ENCODE measurements at places on chromosomes 5 and 9.

DNA sequence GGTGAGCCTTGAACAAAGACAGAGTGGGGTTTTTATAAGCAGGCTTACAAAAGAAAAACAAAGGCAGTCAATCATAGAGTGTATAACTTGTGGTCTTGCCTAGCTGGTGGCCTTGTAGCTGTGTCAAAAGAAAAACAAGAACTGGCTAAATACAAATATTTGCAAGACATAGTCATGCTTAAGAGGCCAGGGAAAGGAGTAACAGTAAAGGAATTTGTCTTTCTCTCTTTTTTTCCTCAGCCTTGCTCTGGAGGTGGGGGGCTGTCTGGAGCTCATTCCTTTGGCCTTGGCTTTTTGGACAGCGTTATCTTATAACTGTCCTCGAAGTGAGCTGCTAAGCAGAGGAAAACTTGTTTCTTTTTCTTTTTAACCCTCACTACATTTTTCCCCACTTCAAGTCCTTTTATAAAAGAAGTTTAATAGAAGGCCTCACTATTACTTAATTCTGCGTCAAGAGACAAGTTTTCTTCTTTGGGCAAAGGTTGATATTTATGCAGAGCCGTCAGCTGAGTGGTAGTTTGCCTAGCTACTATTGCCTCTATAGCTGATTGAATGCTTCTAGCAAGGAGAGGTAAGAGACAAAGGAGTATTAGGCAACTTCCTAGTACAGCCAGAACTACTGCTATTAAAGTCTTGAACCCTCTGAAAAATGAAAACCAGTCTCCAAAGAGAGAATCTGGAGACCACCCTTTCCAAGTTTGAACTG is 14.3 kb downstream of the CEL start:
- DNase-seq, result no peak

- no peak for DNase-seq
These were observed 2.7 kb downstream of the ELOVL7 start for GRCh38 chr5:60841361-60841760.

DNA sequence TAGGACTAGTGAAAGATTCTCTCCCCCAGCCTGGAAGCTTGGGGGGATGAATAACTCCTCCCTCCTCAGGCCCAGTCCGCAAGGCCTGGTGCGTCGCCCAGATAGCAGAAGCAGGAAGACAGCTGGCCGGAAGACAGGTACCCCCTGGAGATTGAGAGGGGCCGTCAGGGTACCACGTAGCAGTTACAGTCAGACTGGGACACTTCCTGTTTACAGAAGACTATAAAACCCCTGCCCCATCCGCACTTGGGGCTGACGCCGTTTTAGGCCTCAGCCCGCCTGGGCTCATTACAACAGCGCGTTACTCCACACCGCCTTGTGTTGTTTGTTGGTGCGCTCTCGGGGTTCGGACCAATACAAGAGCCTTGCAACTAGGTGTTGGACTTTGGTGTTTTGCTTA is 15.4 kb downstream of the SEMA6A start:
- no peak for DNase-seq

DNA sequence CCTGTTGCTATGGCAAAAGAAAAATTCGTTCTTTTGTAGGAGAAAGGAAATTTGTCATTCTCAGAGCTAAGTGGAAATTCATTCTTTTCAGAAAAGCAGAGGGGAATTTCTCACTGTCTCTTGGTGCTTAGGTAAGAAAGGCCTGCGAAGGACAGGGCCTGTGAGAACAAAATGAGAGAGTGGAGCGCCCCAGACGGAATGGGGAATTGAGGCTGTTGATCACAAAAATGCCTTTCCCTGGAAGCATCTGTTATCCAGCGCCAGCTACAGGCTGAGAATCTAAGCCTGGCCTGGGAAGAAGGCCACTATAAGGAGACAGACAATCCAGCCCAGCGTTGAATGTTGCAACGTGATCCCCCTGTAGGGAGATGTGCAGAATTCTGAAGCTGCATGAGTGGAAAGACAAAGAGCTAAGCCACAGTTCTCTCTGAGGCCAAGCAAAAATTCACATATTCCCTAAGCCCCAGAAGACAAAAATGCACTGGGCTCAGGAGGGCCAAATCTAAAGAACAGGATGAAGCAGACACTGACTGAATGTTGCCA is 44.8 kb upstream of the CLK4 start:
- DNase-seq, result no peak

GRCh38 chr5:178272591-178272990 is 40.0 kb upstream of the PHYKPL start:
- DNase-seq, result no peak

- no peak for DNase-seq
These were observed 15.6 kb upstream of the COL5A1 start for GRCh38 chr9:134626069-134626423.

- DNase-seq, result no peak
These were observed 785.4 kb downstream of the NR2F1-AS1 start for GRCh38 chr5:92795633-92796032.

- no peak for DNase-seq
These were observed 27.7 kb upstream of the QSOX2 start for GRCh38 chr9:136273244-136273865.

DNA sequence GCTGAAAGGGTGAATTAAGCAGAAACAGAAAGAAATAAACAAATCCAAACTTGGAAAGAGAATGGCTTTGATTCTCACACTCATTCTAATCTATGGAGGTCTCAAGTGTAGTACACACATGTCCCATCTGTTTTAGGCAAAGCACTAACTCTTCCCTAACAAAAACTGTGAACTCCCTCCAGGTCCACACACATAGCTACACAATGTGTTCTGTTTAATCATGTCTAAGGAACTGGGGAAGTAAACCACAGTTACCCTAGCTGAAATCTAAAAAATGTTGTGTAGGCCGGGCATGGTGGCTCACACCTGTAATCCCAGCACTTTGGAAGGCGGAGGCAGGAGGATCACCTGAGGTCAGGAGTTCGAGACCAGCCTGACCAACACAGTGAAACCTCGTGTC is 118.7 kb upstream of the FST start:
- DNase-seq, result no peak
